ENCODE measurements at places on chromosomes 7 and 10. TPM values are rescaled to one million over a fixed set of nuclear protein-coding genes. Genes with fewer than 3 reads are reported as not detected.

DNA sequence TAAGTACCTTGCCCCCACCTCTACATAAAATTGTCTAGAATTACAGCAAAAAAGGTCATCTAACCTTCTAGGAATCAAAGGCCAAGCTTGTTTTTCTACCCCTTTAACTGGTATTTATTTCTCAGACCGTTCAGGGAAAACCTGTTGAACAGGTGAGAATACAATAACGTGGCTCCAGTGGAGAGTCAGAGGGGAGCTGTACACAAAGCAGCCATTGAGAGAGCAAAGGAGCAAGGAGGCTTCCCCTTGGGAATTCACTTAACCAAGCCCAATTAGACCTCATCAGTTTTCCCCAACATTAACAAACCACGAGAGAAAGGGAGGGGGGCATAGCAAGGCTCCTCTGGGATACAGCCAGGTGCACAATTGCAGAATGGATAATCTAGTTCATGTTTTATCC lies 101.9 kb downstream of the ELMO1 start:
- DNase-seq: no peak

Gene MYO3A
- not detected for total RNA-seq

DNA sequence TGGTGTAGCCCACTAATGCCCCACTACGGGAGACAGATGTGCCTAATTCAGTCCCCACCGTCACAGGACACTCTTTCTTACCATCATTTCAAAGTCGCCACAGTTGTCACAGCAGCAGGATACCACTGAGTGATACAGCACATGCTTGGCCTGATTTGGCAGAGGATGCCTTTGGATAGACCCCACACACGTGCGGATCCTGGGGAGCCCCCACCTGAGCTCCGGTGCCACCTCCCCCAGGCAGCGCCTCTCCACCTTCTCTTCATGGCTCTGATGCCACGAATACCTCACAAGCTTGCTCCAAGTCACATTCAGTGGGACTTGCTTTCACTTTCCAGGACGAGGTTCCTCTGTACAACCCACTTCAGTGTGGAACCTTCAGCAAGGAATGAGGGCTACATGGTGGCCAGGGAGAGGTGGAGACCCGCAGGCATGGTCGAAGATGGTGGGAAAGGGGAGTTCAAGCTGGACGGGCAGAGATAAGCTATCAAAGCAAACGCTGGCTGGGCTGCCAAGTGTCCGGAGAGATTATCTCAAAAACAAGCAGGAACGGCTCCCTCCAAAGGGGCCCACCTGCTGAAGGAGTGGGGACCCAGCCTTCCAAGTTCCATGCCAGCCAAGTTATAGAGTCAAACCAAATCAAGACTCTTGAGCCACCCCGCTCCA lies 107.4 kb downstream of the ZRANB1 start:
- no peak for DNase-seq

Gene GRID1
- not detected for total RNA-seq

Gene SEM1
- total RNA-seq: 42.4 TPM

All from activated CD4-positive, alpha-beta memory T cell treated with anti-CD3 and anti-CD28 coated beads for 36 hours (primary cell).